T-helper 17 cell (primary cell): ENCODE measurements at places on chromosomes 1 and 21.

DNA sequence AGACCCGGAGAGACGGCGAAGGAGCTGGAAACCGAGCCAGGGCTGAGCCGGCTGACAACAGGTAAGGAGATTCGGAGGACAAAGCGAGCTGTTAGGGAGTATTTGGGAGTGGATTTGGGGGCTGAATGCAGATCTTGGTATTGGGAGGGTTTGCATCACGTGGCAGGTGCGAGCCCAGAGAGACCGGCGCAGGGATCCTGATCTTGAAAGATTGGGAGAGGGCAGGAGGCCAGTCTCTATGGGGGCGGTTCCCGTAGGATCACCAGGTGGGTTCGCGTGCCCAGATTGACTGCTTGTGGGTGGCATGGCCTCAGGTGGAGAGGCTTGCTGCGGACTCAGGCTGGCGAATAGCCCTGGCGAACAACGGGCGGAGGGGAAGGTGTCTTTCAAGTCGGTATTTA, 204 bp downstream of the CIART start:
- DNase-seq = no peak

- DNase-seq = no peak
Observed at GRCh38 chr21:29271927-29272333, 26.8 kb upstream of the BACH1 start.

GRCh38 chr1:153680120-153680403, 1.6 kb downstream of the NPR1 start:
- DNase-seq = no peak

DNA sequence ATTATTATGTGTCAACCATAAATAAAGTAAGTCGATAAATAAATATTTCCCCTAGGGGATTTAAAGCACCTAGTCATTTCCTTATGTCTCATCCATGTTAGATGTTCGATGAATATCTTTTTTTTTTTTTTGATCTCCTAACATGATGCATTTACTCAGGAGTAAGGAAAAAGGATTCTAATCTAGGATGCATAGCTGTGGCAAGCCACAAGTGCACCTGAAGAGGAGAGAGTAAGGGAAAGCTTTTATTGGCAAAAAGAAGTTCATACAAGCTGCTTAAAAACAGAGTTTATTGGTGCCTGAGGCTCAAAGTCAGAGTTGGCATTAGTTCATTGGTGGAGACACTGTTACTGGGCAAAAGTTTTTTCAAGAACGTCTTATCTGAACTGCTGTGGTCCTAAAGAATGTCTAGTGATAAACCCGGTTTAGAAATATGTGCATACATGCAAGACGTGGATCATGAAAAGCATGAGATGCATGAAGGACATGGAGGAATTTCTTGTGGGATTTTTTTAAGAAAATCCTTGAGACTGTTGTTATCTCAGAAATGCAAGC, 51.7 kb downstream of the SWT1 start:
- DNase-seq = no peak

- no peak for DNase-seq
Observed at GRCh38 chr1:76640092-76640491, 227.2 kb upstream of the ST6GALNAC5 start.

GRCh38 chr1:9555942-9556341, 16.7 kb downstream of the SLC25A33 start:
- no peak for DNase-seq

GRCh38 chr1:68868606-68869005, 371.7 kb upstream of the DEPDC1 start:
- no peak for DNase-seq

- DNase-seq = no peak
Observed at GRCh38 chr1:168288311-168289052, 7.8 kb downstream of the TBX19 start.

- DNase-seq = no peak
Observed at GRCh38 chr1:54230507-54231339, 30.8 kb downstream of the MRPL37 start.

DNA sequence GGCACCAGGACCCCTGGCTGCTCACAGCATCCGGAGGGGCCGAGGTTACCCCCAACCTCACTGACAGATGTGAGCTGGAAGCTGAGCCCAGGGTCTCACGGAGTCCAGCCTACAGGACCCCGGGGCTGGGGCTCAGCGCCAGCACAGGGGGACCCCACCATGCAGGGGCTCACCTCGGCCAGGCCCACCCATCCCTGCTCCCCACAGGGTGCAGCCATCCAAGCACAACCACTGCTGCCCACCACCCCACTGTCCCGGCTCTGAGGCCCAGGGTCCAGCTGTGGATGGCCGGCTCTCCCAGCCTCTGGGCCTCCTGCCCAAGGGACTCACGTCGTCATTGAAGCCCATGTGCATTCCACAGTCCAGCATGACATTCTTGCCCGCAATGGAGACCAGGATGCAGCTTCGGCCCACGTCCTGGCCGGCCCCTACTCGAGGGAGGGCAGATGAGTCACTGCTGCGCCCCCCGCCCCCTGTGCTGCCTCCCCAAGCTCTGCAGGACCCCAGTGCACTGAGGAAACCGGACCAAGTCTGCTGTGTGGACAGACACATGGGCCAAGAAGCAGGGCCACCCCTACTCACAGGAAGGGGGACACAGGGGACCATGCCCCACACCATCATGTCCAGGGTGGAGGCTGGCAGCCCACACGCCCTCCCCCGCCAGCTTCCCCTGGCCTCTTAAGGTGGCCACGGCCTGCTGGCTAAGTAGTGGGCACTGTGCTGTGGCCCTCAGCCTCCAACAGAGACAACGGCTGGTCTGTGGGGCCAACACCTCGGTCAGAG, 3.6 kb downstream of the INTS11 start:
- no peak for DNase-seq

GRCh38 chr1:159765806-159766205, 15.0 kb upstream of the DUSP23 start:
- DNase-seq = no peak

- DNase-seq = no peak
Observed at GRCh38 chr1:238954865-238955264, 431.5 kb upstream of the CHRM3 start.

GRCh38 chr1:24946861-24947658, 17.0 kb upstream of the RUNX3 start:
- DNase-seq = no peak

GRCh38 chr1:233998891-233999290, 94.4 kb downstream of the SLC35F3 start:
- no peak for DNase-seq
